ENCODE measurements at places on chromosomes 11 and 22. TPM values are rescaled to one million over a fixed set of nuclear protein-coding genes. Genes with fewer than 3 reads are reported as not detected.

DNA sequence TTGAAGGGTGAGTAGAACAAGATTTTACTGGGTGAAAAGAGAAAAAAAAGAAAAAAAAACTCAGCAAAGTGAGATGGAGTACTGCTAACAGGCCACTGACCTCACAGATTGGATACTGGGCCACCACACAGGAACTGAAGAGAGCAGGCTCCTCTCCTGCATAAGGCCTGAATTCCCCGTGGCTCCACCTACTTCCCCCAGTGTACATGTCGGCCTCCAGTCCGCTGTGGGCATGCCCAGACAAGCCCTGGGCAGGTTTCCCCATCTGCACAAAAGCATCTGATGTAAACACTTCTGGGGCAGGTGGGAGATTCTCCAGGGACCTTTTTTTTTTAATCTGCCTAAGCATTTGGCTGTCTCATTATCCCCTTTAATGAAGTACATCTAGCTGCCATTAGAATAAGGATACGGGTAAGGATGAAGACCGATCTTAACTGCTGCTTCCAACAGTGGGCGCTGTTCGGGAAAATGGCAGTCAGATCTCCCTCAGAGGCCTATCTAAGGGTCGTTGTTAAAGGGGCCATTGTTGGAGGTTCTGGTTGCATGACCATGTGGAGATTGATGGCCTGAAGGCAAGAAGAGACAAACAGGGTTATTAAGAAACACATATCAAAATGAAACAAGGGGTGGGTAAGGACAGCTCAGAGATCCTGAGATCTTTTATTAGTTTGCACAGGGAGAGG is 48.5 kb downstream of the MS4A13 start:
- no peak for DNase-seq

DNA sequence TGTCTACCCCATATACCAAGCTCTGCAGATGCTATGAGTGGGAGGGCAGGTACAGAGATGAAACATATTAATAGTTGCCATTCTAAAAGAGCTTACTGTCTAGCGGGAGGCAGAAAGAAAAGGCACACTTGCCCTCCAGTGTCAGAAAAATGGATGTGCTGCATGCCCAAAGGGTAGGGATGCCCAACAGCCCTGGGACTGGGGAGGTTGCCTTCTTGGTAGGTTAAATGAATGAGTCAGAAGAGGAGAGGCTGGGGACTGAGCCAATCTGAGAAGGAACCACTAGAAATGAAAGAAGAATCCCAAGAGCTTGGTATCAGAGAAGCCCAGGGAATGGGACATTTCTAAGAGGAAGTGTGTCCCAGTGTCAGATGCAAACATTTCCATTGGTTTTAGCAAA is 1.2 kb downstream of the BIRC3 start:
- DNase-seq, result peak; percentile 78

The NAALAD2 gene
- total RNA-seq, result not detected

The FIBP gene
- total RNA-seq, result 100 TPM

The CCDC15 gene
- 9.4 TPM for total RNA-seq

The TEF gene
- 2.0 TPM for total RNA-seq

The MS4A5 gene
- not detected for total RNA-seq

Measured in activated CD8-positive, alpha-beta memory T cell treated with anti-CD3 and anti-CD28 coated beads, Interleukin-2, amount 10 ng/mL, durations not matched to agents 7 days and 5 days (primary cell).